ENCODE measurements at places on chromosomes 7 and 10.

DNA sequence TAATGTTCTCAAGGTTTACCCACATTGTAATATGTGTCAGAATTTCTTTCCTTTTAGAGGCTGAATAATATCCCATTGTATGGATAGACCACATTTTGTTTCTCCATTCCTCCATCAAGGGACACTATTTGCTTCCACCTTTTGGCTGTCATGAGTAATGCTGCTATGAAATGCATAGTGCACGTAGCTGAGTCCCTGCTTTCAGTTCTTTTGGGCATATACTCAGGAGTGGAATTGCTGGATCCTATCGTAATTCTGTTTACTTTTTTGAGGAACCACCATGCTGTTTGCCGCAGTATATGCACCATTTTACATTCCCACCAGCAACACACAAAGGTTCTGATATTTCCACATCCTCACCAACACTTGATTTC, 60.0 kb downstream of the PRF1 start:
- no peak for DNase-seq

DNA sequence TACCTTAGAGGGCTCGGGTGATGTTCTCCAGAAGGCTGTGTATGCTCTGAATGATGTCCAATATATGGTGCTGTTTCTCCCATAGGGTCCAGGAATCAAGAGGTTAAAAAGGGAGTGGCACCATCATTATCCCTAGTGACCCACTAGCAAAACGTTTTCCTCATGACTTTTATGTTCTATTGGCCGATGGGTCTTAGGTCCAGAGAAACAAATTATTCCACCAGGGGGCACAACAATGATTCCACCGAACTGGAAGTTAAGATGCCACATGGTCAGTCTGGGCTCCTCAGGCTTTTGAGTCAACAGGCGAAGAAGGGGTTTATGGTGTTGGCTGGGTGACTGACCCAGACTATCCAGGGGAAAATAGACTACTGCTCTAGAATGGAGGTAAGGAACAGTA, 256.1 kb downstream of the COBL start:
- DNase-seq = no peak

DNA sequence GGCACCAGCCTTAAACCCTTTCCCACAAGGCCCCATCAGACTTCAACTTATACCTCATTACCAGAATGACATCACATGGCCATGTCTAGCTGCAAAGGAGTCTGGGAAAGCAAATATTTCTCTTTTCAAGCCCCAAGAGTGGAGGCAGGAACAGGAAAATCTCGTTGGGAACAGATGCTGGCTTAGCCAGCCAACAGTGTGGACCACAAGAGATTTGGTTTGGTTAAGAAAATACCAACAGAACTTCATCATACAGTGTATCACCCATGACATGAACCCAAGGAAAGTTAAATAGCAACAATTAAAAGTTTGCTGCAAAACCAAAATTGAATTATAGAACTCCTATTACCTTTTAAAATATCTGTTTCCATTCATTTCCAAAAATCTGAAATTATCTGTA, 2.2 kb upstream of the MET start:
- no peak for DNase-seq

DNA sequence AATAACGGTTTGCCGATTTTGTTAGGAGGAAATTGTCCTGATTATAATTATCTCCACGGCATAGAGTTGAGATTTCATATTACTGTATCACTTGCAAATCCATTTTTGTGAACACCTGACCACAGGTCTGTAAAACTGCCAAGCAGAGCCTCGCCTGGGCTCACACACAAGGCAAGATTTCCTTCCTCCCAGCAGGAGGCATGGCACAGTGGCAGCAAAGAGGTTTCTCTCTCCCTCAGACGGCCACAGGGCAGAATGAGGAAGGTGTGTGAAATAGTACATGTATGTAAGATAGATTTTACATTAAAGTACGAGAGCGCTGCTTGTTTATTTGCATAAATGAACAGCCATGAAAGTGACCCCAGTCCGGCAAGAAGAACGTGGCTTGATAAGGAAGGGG, 130.1 kb downstream of the CELF2 start:
- DNase-seq = no peak

GRCh38 chr7:141042222-141043193, 27.8 kb upstream of the MRPS33 start:
- no peak for DNase-seq

GRCh38 chr7:57328457-57328856, 121.5 kb upstream of the ZNF716 start:
- no peak for DNase-seq

DNA sequence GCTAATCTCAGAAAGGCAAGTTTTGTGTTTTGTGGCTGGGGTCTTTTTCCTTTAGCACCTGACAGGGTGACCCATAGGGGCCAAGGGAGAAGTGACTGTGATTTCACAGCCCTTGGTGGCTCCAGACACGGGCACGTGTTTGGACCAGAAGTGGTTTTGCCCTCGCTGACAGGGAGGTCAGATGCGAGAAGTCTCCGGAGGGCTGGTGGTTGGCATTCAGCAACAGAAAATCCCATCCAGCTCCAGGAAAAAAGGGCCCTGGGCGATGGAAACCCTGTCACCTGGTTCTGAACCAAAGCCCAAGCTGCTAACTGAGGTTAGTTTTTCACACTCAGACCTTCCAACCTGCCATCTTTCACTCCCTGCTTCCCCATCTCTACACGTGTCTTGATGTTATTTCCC, 272.9 kb downstream of the TRIL start:
- DNase-seq = no peak

GRCh38 chr7:107446988-107447387, 22.9 kb upstream of the GPR22 start:
- no peak for DNase-seq

GRCh38 chr10:120517196-120517595, 60.2 kb downstream of the PLPP4 start:
- no peak for DNase-seq

DNA sequence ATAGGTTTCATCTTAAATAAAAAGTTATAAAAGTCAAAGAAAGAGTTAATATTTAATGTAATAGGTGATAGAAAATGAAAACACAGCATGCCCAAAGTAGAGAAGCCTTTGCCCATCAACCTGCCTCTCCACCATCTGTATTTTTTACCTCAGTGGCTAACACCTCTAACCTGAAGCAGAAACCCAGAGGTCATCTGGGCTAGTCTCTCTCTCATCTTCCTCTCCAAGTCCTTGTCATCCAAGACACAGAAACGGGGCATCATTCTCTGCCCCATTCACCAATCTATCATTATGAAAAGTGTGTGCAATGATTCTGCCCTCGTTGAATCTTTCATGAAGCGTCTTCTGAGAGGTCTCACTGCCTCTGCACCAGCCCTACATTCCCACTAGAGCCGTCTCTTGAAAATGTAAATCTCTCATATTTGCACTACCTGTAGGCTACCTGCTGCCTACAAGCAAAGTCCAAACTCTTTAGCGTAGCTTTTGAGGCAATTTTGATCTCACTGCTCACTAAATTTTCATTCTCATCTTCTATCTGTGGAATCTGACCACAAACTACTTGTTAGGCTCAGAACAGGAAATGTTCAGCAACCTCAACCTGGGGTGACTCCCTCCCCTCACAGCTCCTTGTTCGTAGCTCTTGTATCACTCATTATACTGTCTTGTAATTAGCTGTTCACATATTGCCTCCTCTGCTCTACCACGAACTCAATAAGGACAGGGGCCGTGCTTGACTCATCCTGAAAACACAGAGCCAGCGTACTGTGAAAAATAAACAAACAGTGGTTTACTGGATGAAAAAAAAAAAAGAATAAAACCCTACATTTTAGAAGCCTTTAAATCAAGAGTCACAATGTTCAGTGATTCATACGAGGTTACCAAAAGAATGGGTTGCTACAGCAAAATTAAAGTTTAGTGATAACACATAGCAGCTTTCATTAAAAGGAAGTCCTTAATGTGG, 83.1 kb downstream of the CTNNA3 start:
- peak; percentile 65 for DNase-seq

GRCh38 chr7:145009876-145010275, 174.0 kb upstream of the TPK1 start:
- DNase-seq = no peak

DNA sequence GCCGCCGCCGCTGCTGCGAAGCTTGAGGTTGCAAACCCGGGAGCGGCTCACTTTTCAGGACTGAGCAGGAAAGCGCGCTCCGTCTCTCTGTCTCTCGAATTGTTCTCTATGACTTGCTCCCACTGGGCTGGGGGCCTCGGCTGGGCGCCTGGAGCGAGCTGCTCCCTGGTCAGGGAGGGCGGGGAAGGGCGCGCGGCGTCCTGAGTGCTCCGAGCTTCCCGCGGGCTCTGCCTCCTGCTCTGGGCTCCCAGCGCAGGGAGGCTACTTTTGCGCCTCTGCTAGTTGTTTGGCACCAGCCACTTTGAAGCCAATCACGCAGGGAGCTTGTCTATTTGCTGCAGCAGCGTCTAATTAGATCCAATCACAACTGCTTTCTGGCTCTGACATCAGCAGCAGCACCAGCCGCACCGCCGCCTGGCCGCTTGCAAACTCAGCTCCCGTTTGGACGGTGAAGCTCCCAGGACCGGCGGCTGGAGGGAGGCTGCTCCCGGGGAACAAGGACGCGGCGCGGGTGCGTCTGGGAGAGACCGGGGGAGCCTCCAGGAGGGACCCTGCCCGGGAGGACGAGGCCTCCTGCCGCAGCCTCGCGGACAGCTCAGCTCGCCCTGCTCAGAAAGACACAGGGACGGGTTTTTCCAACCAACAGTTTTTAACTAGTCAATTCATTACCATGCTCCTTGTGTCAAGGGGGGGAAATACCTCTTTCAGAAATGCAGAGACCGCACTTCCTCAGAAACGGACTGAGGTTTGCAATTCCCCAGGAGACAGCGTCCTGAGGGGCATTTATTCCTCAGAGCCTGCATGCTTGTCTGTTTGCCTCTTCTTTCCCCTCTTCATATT, at the start of gene ADARB2:
TSS of gene ADARB2 (minus strand) at position 304 of the 840 bp plus-strand sequence.
- DNase-seq = peak; percentile 37

DNA sequence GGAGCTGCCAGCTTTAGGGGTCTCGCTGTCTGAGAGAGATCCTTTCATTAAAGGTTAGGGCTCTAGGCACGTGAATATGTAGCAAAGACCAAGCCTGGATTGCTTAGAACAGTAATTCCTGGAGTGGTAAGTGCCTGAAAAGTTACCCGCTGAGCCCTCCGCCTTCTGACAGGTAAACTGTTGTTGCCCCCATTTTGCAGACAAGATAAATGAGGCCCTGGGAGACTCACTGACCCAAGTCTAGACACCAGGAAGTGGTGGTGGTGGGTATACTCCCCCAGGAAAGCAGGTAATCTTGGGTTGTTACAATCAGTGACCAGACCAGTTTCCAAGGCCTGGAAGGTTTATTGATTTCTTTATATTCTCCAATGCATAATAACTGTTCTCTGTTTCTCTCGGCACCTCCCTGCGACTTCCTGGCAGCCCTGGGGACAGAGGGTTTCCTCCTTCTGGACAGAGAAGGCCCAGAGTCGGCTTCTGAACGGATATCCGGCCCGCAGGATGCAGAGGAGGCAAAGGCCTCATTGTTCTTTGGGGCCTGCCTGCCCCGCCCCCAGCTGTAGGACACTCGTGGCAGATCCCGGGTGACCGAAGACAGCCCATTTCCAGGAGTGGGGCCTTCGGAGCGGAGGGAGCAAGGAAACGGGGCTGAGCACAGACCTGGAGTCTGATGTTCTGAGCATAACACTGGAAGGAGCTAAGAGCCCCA, 1.3 kb upstream of the GRK5 start:
- peak; percentile 70 for DNase-seq

DNA sequence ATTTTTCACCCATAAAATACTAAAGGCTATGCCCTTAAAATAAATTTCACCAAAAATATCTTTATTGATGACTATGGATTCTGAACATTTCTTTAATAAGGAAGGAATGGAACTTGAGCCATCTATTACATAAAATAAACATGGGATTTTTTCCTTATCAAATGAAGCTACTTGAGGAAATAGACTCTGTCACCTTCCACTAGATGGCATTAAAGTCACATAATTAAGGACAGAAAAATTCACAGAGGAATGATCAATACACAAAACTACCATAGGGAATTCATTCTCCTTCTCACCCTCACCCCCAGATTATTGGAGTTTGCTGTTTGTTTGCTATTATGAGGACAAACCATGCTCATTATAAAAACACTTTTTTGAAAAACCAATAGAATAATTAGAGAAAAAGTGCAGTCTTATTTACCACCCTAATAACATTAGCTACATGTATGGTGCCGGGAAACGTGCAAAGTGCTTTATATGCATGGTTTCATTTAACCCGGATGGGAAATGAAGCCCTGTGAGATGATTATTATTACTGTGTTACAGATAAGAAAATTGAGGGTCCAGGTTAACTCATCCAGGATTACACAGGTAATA, 21.1 kb upstream of the FOXI2 start:
- no peak for DNase-seq

DNA sequence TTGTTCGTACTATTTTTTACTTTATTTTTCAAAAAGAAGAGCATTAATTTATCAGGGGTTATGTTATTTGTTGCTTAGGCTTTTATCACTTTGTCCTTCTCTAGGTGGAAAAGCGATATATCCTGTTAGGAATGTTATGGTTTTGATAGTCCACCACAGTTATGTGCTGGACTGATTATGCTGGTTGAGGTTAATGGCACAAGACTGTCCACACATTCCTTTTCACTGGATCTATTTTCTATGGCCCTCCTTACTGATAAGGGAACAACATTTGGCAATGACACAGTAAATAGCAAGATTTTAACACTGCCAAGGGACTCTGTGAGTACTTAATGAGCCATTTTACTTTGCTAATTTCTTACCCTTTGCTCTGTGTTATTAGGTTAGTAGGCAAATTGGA, 1212.3 kb downstream of the NXPH1 start:
- DNase-seq = no peak

DNA sequence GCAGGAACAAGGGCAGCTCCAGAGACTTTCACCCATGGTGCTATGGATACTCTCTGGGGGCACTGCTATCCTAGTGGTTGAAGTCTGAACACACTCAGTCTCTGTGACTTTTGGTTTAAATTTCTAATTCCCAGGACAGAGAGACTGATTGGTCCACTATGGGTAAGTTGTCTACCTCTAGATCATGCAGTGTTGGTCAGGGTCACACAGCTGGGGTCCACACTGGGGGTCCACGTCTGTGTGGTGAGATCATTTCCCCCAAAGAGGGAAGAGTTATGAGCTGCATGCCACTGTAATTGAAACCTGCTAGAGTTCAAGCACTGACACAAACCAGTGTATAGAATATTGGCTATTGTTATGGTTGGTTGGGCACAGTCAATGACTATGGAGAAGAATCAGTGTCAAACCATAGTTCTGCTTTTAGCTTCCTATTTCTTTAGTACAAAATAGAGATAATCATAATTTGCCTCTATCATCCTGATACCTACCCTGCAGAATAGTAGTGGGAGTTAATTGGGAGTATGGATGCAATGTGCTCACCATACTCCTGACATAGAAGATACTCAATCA, 101.6 kb downstream of the PRTFDC1 start:
- DNase-seq = no peak

Measured in stimulated activated CD4-positive, alpha-beta T cell treated with anti-CD3 and anti-CD28 coated beads, Interleukin-15, amount 100 ng/mL, for 24 hours (primary cell).